ENCODE measurements at places on chromosomes 4 and X. TPM values are rescaled to one million over a fixed set of nuclear protein-coding genes. Genes with fewer than 3 reads are reported as not detected.

The GAGE12J gene
- total RNA-seq = not detected

The MAGEA6 gene
- not detected for total RNA-seq

The FOXR2 gene
- total RNA-seq = not detected

The ADH6 gene
- not detected for total RNA-seq

The TNIP3 gene
- total RNA-seq = under 0.01 TPM

The BMPR1B gene
- total RNA-seq = 0.15 TPM

The TACR3 gene
- total RNA-seq = not detected

The SLC10A6 gene
- not detected for total RNA-seq

The HS6ST2 gene
- 0.08 TPM for total RNA-seq

The CDS1 gene
- total RNA-seq = not detected

The OTC gene
- total RNA-seq = not detected

The STARD8 gene
- total RNA-seq = 0.94 TPM

The ATP6AP1 gene
- total RNA-seq = 43.1 TPM

The GSX2 gene
- not detected for total RNA-seq

The ATP1B4 gene
- total RNA-seq = not detected

The HS3ST1 gene
- 3.1 TPM for total RNA-seq

The ANAPC4 gene
- 16.5 TPM for total RNA-seq

The EFNB1 gene
- total RNA-seq = 23.1 TPM

The GUCY1A1 gene
- total RNA-seq = 0.08 TPM

The NDNF gene
- not detected for total RNA-seq

The HHIP gene
- 1.1 TPM for total RNA-seq

The NXF2B gene
- not detected for total RNA-seq

The PAGE1 gene
- not detected for total RNA-seq

The ZFP92 gene
- total RNA-seq = under 0.01 TPM

The MAGED4B gene
- 33.7 TPM for total RNA-seq

The DDIT4L gene
- total RNA-seq = 2.7 TPM

The MTNR1A gene
- total RNA-seq = not detected

The NHS gene
- 0.94 TPM for total RNA-seq

The SCD5 gene
- total RNA-seq = 16.0 TPM

The NLGN4X gene
- not detected for total RNA-seq

The GRK4 gene
- total RNA-seq = 3.4 TPM

The TMPRSS11D gene
- total RNA-seq = not detected

The NAP1L2 gene
- 0.23 TPM for total RNA-seq

The RIBC1 gene
- 0.68 TPM for total RNA-seq

The FAM53A gene
- total RNA-seq = 0.23 TPM

The MEPE gene
- not detected for total RNA-seq

The FATE1 gene
- not detected for total RNA-seq

The MAGEC2 gene
- not detected for total RNA-seq
